ENCODE measurements at places on chromosomes 16 and 17. TPM values are rescaled to one million over a fixed set of nuclear protein-coding genes. Genes with fewer than 3 reads are reported as not detected.

GRCh38 chr17:81991684-81992305 is 14.4 kb downstream of the ASPSCR1 start:
- no peak for DNase-seq

- no peak for DNase-seq
Observed at GRCh38 chr17:511001-511698, 158.5 kb upstream of the RPH3AL start.

GRCh38 chr16:48497932-48498768 is 111.8 kb downstream of the N4BP1 start:
- no peak for DNase-seq

DNA sequence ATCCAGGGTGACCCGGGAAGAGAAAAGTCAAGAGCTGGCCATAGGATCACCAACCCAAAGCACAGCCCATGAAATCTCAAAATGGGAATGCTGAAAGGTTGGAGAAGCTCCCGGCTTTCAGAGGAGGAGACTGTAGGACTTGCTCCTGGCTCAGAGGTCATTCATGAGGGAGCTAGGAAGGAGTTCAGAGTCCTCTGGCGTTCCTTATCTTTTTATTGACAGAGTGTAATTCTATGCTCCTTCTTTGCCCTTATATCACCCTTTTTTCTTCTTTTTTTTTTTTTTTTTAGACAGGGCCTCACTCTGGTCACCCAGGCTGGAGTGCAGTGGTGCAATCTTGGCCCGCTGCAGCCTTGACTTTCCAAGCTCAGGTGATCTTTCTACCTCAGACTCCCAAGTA is 27.3 kb upstream of the CNOT1 start:
- DNase-seq: no peak

COG7 gene
- polyA plus RNA-seq: 41.3 TPM

DNA sequence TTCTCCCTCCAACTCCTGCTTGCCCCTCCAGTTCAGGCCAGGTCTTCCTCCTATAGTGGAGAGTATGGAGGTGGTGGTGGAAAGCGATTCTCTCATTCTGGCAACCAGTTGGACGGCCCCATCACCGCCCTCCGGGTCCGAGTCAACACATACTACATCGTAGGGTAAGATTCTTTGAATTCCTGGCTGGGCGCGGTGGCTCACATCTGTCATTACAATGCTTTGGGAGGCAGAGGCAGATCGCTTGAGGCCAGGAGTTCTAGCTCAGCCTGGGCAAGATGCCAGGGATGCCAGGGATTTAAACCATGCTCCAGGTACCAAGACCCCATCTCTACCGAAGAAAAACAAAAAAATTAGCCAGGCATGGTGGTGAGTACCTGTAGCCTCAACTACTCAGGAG is 1.4 kb downstream of the ZG16 start:
- no peak for DNase-seq

Data from left renal pelvis (tissue), 4 donors.